ENCODE measurements at places on chromosomes 7 and 10. TPM values are rescaled to one million over a fixed set of nuclear protein-coding genes. Genes with fewer than 3 reads are reported as not detected.

DNA sequence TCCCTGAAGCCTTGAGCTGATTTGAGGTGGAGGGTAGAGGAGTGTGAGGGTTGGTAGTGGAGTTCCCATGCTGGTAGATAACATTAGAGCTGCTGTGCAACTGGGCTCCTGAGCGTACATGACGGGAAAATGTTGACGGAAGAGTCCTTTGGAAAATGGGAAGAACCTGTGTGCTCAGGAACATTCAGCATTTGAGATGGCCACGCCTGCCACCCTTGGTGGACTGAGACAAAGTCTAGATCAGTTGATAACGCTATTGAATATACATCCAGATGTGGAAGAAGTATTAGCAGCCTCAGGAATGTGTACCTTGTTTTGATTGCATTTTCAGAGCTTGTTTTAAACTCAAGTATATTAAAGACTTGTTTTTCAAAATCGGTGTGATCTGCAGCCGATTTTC is 16.1 kb downstream of the PCBD1 start:
- DNase-seq = no peak

DNA sequence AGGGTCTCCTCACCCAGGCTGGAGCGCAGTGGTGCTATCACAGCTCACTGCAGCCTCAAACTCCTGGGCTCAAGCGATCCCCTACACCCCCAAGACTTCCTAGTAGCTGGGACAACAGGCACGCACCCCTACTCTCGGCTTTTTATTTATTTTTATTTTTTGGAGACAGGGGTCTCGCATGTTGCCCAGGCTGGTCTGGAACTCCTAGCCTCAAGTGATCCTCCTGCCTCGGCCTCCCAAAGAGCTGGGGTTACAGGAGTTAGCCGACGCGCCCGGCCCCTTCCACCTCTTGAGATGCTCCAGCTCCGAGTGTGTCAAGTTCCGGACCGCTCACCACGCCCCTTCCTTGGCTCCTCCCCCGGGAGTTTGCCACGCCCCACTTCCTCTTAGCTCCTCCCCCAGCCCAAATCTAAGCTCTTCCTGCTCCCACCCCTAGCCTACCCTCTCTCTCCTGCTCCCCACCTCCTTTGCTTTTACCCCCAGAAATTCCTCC is 6.3 kb downstream of the NAT16 start:
- peak; percentile 69 for DNase-seq

DNA sequence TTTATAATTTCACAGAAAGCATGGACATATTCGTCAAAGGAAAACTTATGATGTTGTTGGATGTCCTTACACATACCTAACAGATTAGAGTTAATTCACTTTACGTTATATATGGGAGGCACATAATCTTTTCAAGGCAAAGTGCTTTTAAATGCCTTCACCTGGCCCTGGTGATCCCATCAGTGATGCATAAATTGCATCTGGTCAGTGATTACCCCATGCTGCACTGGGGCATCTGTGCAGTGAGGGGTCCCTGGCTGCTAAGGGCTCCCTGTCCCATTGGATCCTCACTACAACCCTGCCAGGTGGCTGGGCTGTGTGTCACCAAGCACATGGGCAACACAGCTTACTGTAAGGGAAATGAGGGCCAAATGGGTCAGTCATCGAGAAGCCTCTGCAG is 441.1 kb downstream of the RPS24 start:
- DNase-seq = no peak

DNA sequence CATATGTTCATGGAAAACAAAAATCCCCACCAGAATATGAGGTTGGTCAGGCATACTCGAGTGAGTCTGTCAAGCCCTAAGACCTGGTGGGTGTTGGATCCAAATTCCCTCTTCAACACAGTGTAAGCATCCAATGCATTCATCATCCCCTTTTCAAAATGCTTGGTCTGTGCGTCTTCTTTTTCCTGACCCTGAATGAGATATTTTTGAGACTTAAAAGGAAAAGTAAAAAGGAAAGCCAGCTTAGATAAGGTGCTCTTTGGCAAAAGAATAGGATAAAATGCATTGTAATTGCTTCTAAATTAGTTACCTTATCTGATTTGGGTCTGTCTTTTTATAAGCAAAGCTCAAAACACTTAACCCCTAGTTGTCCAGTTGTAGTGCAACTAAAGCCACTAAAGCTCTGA is 331.5 kb downstream of the PTEN start:
- no peak for DNase-seq

Gene MRPS17
- 38.2 TPM for total RNA-seq

DNA sequence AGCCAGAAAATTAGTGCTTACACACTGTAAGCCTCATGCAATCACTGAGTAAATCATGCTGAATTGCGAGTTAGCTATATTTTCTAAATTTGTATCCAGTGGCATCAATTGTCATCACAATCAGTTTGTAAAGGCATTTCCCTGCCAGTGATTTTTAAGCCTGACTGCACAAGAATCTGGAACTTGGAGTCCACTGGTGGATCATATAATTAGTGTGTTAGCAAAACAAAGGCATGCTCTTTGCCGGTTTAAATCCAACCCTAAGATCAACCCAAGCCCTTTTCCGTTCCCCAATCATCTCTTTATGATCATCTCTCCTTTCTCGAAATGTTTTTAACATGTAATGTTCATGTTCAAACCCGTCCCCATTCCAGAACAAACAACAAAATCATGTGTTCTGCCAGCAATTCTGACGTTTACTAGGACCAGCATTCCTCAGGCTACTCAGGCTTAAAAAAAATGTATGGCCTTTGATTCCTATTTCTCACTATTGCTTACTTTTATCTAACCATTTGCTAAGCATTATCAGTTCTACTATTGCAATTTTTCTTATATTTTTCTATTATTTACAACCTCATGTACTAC is 649.2 kb downstream of the SORCS1 start:
- DNase-seq = no peak

Gene ZNF438
- 2.4 TPM for total RNA-seq

Gene ACTR1A
- total RNA-seq = 61.0 TPM

All from activated T-helper 1 cell treated with anti-CD3 and anti-CD28 coated beads, Interleukin-12 subunit alpha, Interleukin-12 subunit beta, Interleukin-2, Interleukin-4 antibody, amounts not matched to agents 30 ng/mL and 10 ng/mL and 1 ng/mL, durations not matched to agents 14 hours and 24 hours and 36 hours (primary cell).